ENCODE measurements at places on chromosomes 12 and 14.

DNA sequence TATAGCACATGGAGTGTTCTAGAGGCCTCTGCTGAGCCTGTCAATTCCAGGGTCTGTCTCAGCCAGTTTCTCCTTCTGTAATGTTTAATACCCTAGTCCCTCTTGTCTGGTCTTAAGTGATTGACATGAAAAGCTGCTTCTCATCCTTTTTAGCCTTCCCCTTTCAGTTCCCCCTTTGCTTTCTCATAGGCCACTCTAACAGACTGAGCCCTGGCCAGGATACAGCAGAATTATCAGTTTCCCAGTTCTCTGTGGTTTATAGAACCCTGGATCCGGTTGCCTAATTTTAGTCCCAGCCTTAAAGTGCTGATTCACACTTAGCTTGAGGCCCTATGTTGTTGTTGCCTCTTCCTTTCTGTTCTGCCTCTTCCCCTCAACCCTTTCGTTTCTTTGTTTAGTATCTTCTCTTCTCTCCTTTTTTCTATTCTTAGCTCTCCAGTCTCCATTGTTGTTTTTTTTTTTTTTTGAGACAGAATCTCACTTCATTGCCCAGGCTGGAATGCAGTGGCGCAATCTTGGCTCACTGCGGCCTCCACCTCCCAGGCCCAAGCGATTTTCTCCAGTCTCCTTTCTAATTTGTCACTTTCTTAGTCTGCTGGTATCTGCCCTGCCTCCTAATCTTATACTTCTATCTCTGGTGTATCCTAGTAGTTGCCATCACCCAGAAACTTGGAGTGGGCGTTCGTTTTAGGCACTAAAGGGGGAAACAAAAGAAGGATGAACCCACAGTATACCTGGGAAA, 2.9 kb upstream of the BIN2 start:
- DNase-seq = peak; percentile 29

DNA sequence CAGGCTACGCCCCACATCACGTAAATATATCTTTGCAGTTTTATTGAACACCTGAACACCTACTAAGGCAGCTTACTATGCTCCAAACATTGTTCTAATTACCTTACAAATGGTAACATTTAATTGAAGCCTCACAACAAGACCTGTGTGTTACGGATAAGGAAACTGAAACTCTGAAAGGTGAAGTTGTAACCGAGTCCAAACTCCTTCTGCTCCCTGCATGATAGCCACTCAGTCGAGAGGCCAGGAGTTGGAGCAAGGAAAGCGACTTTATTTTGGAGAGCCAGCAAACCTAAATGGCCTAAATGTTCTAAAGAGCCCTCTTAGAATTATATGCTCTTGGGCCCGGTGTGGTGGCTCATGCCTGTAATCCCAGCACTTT, 12.6 kb upstream of the TRPV4 start:
- no peak for DNase-seq

DNA sequence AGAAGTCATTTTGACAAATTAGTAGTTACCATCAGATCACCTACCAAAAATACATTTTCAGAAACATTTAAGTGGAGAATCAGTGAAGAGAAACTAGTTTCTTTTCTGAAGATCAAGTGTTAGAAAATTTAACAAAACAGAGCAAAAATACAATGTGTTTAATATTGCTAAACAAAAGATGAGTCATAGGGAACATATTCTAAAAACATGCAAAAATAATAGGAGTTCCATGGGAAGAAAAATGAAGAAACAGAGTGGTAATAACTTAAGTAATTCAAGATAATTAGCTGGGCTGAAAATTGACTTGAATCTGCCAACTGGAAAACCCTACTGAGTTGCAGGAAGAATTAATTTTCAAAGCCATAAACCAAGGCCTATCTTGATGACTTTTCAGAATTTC, 111.5 kb upstream of the KITLG start:
- no peak for DNase-seq

DNA sequence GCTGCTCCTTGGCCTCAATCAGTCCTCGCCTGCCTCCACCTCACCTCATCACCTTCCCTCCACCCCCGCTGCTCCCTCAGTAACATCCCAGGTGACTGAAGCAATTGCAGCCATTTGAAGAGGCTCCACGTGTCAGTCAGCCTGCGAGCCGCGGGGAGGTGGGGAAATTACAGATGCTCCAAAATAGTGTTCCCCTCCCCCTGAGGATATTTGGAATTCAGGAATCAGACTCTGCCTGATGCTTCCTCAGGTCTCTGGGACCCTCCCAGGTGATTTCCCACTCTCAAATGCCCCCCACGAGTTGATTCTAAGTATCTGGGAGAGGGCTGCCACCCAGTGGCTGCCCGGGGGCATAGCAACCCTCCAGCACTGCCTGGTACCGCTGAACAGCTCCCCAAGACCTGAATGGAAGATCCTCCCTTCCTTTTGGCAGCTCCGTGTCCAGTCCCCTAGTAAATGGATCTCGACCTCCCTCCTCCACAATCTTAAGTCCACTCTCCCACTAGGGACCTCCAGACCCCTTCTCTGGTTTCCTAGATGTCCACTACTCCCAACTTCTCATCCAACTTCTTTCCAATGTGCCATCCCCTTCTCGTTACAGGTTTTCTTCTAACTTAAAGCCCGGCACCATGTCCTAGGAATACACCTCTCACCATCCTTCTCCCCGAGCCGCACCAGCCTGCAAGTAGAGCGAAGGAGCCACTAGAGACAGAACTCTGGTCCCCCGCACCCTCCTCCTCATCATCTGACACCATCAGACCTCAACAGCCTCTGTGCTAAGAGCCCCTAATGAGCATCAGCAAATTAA, 1.4 kb upstream of the ASIC1 start:
- DNase-seq = peak; percentile 53

- DNase-seq = no peak
Measured at GRCh38 chr14:73248108-73248868, 11.0 kb downstream of the PAPLN start.

DNA sequence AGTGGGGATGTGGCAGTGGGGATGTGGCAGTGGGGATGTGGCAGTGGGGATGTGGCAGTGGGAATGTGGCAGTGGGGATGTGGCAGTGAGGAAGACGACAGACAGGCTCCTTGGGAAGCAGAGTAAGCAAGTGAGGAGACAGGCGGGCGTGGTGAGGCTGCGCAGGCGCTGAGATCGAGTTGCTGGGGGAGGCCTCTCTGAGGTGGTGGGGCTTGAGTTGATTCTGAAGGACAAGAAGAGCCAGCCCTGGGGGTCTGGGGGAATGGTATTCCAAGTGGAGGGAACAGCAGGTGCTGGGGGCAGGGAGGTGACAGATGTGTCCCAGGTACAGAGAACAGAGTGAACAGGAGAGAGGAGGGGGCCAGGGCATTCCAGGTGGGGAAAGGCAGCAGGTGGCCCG, 33.8 kb upstream of the TSPAN9 start:
- DNase-seq = no peak

DNA sequence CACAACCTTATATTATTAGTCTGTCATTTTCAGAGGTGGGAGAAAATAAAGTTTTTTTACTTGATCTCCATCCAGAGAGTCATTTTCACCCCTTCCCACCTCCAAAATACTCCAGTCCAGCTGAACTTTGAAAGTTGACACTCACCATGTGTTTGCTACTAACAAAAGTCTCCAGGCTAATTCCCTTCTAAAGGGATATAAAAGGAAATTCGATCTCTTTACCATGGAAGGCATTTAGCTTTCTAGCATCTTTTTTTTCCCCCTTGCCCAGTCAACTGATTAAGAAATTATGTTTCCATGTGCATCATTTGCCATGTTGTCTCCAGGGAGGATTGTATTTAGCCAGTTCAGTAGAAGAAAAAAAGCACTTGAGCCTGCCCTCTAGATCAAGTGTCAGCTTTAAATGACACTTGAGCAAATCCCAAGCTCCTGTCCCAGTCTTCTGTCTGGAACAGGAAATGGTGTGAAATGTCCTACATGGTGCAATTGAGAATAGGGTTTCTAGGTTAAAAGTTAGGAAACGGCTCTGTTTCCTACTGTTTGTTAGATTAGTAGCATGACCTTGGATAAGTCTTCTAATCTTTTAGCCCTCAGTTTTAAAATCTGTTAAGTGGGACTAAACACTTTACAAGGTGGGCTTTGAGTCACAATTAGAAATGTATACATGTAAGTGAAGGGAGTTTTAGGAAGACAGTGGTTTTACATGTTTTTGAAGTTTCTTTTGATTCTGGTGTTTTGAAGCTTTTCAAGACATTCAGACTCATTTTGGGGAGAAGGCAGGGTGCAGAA, 67.2 kb downstream of the GNS start:
- peak; percentile 90 for DNase-seq
